ENCODE measurements at places on chromosomes 3 and 15.

GRCh38 chr3:16369885-16370284 lies 104.9 kb downstream of the OXNAD1 start:
- DNase-seq, result peak; percentile 62

GRCh38 chr15:50487287-50487686 lies 59.2 kb downstream of the USP50 start:
- no peak for DNase-seq

DNA sequence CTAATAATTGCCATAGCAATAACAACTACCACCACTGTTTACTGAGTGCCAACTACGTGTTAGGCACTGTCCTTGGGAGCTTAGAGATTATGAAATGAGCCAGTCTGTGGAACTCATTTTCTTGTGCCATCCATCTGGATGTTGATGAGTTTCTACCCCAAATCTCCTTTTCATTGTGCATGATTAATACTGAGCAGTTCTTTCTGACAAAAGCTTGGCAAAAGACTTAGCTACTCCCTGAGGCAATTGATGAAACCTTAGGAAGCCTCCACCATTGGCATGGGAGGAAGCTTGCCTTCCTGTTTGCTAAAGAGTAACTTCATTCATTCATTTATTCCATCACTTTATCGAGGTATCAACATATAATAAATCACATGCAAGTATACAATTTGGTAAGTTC lies 39.8 kb downstream of the PRICKLE2 start:
- peak; percentile 45 for DNase-seq

- DNase-seq, result no peak
These were observed 569 bp downstream of the TMEM266 start for GRCh38 chr15:76060118-76060989.

DNA sequence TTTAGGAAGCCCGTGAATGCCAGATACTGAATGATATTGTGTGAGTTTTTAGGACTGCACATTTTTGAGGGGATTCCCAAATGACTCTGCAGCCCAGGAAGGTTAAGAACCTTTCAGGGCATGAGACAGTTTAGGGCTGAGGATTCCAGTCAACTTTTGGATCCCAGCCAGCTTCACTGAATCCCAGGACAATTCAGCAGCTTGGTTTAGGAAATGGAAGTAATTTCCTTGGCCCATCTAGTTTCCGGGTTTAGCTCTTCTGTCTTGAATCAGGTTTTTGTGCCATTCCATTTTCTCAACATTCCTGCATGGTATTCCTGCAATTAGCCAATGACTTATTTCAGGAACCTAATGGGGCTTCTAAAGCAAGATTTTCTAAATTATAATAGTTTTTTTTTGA lies 253.9 kb downstream of the LSAMP start:
- no peak for DNase-seq

DNA sequence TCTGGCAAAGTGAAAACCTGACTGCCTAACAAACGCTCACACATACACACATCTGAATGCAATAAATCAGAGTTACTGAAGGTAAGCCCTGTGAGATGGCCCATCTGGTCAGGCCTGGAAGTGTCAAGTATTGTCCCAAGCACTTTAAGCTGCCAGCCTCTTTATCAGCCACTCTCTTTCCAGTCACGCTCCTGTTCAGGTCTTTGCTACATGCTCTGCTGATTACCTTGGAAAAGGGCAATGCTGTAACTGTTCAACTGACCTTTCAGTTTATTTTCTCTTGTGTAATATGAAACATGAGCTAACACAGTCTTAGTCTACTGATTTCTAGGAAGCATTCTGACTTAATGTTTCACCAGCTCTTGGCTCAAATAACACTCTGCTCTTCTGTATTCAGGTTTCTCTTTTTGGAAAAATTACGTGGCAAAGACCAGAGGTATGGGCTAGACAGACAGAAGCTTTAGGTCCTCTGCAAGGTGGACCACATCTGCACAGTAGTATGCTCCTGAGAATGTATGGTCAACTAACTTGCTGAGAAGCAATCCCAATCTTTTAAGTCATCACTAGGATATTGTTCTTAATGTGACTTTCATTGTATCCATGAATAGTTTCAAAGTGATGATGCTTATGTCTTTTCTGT lies 44.5 kb downstream of the GBE1 start:
- peak; percentile 77 for DNase-seq

- no peak for DNase-seq
These were observed 535 bp downstream of the C2CD4B start for GRCh38 chr15:62164396-62165103.

DNA sequence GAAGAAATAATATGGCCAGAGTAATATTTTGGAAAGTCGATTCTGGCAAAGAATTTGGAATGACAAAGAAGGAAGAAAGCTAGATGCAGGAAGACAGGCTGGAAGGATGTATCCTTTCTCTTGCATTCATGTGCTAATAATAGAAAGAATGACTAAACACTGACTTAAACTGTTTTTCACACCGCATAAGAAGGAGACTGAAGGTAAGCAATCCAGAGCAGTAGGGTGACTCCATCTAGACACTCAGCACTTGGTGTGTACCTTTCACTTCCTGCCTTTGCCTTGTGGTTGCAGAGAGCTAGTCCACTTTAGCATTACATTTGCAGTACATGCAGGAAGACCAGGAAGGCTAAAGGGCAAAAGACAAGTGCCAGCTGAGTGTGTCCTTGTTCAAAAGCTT lies 234.6 kb downstream of the RBMS3 start:
- DNase-seq, result peak; percentile 55

GRCh38 chr3:4845882-4846281 lies 133.4 kb upstream of the BHLHE40 start:
- DNase-seq, result no peak

- no peak for DNase-seq
These were observed 257.3 kb downstream of the XXYLT1 start for GRCh38 chr3:195013411-195014361.

GRCh38 chr3:194045289-194045688 lies 90.7 kb upstream of the HES1 start:
- DNase-seq, result no peak

DNA sequence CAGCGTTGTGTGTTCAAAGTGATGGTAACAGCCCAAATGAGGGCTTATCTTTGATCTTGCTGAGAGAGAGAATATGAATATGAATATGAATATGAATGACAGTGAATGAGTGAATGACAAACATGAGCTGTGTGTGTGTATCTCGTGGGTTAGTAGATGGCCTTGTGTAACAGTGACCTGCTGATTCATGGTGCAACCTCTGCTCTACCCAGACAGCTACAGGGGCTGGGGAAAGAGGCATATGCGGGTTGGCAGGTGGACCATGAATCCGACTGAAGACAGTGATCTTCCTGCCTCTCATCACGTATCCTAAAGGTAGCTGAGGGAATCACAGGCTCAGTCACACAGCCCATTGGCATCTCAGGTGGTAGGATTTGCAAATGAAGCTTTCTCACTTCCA lies 58.2 kb downstream of the CHDH start:
- no peak for DNase-seq

- DNase-seq, result no peak
These were observed 649 bp upstream of the PIK3CB start for GRCh38 chr3:138835397-138835757.

DNA sequence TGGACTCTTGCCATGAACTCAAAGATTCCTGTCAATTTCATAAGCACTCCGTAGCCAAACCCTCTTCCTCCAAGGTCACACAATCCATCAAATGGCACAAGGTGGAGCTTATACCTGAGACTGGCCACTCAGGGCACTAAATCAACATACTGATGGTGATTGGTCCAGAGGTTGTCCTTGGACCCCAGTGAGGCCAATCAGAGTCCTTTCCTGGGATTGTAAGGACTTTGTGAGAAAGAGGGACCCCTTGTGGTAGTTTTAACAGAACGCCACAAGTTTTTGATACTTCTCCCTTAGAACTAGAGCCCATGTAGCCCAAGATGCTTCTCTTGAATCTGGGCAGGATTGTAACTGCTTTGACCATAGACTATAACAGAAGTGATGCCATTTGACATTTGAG lies 44.4 kb upstream of the LARS2 start:
- DNase-seq, result peak; percentile 35

DNA sequence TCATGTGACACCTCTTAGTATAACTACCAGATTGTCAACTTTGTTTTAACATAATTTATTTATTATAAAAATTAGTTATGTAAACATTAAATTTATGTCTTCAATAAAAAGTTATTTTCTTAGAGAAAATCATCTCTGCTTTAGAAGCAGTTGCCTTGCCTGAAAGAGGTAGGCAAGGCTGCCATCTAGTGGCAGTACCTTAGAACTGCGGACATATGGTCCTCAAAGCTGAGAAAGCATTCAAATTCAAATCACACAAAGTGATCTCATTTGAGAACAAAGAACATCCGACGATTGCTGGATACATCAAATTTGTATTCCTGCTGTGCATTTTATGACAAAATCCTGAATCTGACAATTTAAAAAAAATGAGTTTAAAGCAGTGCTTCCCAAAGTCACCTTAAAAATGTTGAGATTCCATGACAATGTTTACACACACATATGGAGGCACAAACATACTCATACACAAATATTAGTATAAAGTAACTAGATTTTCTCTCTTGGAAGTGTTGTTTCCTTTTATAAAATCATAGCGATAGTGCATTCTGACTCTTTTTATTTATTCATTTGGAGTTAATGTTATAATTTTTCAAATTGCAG lies 617.4 kb downstream of the CADM2 start:
- peak; percentile 25 for DNase-seq

DNA sequence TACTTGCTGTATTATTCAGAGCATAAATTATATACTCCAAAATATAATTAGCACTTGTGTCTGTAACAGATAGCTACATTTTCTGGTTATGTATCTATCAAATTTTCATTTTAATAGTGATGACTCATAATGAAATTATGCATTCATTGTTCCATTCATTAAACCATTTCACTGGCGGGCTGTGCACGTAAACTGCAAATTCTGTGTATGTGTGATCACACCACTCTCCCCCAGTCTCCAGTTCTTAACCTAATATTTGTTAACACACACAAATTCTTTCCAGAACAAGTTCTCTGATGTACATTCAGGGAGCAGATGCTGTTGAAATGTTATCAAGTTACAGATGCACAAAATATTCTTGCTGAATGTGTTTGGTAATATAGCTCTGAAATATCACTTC lies 3.8 kb upstream of the KCNMB2 start:
- no peak for DNase-seq

DNA sequence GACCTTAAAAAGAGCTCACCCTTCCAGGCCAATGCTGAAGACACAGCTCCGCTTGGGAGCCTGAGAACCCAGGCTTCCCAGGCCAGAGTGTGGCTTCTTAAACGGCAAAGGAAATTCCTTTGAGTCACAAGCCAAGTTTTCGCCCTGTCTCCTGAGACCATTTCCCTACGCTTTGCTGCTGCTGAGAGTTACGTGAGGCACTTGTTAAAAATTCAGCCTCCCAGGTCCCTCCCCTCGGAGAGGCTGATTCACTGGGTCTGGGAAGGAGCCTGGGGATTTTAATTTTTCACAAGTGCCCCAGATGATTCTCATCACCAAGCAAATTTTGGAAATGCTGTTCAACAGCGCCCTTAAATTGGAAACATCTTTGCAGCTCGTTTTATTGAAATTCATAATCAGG lies 25.5 kb downstream of the RLBP1 start:
- DNase-seq, result no peak

- DNase-seq, result peak; percentile 57
These were observed 172.8 kb upstream of the HES1 start for GRCh38 chr3:193962986-193963685.

- peak; percentile 0 for DNase-seq
These were observed 173.6 kb upstream of the TMC3 start for GRCh38 chr15:81547521-81548132.

DNA sequence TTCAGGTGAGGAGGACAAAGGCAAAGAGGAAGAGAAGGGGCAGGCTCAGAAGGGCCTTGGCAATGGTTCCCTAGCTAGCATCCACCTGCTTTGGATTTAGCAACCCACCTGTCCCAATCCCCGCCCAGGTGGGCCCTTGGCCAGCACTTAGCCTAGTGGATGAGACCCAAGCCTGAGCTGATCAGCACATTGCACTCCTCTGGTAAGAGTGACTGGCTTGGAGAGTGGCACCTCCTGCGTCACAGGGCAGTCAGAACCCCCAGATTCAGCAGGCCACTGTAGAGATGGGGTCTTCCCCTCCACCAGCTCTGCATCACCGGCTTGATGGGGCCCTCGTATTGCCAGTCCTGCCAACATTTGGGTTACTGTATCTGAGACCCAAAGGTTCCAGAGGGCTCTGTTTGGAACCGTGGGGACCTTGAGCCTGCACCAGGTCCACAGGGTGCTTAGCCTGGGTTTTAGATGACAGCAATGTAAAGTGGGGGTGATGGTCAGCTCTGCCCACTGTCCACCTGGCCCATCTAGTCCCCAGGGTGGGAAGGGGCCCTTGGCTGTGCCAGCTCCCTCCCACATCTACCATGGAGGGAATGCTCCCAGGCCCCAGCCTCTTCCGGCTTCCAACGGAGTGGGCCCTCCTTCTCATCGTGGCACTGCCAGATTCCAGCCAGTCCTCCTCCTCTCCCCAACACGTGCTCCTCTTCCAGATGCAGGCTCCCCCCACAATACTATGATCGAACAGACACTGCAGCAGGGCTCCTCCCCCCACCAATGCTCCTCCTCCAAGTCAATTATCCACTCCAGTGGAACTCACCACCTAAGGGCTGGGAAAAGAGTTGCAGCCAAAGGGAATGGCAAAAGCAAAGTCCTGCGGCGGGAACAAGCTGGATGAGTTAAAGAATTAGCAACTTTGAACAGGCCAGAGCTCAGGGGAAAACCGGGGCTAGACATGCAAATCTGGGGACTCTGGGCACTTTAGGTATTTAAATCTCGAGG lies 45.7 kb downstream of the LHFPL4 start:
- no peak for DNase-seq

GRCh38 chr15:67827562-67828277 lies 2.4 kb downstream of the SKOR1 start:
- DNase-seq, result no peak

GRCh38 chr3:146218880-146219866 lies 31.7 kb downstream of the PLSCR4 start:
- DNase-seq, result peak; percentile 33
